ENCODE measurements at places on chromosomes 3 and 15.
A peak's percentile ranks its signal among the peaks of the same experiment; 100 is the strongest.

DNA sequence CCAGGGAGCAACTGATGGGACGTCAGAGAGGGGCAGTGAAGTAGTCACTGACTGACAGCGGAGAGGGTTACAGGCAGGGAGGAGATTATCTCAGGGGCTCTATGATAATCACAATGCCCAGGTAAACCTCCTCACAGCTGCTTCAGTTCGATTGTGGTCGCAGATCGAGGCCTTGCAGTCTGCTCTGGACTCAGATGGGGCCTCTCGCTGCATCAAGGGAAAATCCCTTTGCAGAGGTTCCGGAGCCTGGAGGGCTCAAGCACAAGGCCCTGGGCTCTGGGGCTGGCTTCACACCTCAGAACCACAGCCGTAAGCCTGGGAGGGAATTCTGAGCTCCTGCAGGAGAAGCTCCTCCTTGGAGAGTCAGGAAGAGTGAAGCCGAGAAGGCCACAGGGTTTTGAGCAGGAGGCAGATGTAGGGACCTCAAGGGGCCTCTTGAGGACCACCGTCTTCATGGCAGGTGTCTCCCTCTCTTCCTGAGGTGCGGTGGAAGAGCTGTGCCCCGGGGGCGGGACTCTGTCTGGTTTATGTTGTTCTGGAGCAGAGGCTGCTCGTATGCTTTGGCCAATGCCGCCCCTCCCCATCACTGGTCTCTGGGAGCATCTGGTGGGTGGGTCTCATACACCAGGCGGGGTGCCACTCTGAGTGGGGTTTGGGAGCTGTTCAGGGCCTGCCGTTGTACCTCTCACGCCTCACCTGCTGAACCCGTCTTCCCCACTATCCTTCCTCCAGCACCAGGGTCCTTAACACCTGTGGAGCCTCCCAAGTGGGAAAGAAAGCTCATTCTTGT, 19.5 kb upstream of the SNRPA1 start:
- DNase-seq = no peak

DNA sequence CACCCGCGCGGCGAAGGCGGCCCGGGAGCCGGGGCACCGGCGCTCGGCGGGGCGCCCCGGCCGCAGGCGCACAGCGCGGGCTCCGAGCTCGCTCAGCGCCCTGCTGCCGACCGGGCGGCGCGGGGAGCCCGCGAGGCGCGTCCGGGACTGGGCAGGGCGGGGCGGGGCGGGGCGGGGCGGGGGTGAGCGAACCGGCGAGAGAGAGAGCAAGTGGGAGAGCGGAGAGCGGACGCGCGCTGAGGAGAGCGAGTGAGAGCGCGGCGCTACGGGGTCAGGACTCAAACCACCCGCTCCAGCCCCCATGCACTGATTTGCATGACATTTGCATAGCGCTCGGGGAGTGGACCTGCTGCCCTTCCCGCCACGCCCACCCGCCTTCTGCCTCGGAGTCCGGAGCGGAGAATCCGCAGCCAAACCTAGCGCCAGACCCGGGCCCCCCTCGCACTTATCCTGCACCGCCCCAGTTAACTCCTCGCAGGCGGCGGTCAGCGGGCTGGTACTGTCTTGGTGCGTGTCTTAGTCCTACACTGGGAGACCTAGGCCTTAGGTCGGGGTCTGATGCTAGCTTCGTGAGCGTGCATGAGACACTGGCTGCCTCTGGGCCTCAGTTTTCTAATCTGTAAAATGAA, at the start of gene MYLK:
Gene MYLK (minus strand): TSS at position 130 of the 629 bp plus-strand sequence. CDS start 90,491 bp downstream, outside the sequence.
- peak; percentile 32 for DNase-seq

DNA sequence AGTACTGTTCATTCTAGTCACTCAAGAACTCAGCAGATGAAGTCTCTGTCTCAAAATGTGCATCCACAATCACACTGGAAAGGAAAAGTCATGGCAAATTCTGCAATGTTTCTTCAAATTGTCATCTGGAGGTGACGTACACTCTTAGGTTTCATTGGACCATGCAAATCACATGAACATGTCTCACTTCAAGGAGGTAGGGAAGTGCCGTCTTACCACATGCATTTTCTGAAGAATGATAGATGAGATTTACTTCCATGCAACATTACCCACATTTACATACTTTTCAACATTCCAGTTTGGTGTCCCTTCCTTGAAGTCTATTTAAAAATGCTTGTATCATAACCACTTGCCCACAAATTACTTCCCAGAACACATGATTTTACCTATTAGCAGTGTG, 107.9 kb upstream of the SATB1 start:
- no peak for DNase-seq

GRCh38 chr3:791442-791841, 301.4 kb upstream of the CNTN6 start:
- DNase-seq = no peak

GRCh38 chr3:113495035-113495434, 19.9 kb downstream of the SPICE1 start:
- peak; percentile 60 for DNase-seq

GRCh38 chr3:42129014-42129953, 38.1 kb downstream of the TRAK1 start:
- no peak for DNase-seq

DNA sequence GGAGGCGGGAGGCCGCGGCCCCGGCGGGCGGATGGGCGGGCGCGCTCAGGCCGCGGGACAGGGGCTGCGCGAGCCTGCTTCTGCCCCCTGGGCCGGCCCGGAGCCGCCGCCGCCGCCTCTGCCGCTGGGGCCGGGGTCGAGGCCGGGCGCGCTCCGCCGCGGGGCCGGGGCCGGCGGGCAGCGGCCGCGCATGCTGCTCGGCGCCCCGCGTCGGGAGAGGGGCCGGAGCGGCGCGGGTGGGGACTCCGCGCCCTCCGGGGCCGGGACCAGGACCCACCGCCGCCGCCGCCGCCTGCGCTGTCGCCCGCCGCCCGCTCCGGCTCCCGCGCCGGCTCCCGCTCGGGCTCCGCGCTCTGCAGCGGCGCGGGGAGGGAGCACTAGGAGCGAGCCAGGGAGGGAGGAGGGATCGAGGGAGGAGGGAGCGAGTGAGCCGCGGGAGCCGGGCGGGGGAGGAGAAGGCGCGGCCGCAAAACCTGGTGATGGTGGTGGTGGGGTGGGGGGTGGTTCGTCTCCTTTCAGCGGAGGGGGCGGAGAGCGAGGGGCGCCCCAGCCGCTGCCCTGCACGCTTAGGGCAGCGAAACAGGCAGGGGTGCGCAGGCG, at the start of gene LINGO1:
Gene LINGO1 (minus strand): TSS at position 379 of the 600 bp plus-strand sequence. CDS start 597 bp downstream, outside the sequence.
- no peak for DNase-seq

DNA sequence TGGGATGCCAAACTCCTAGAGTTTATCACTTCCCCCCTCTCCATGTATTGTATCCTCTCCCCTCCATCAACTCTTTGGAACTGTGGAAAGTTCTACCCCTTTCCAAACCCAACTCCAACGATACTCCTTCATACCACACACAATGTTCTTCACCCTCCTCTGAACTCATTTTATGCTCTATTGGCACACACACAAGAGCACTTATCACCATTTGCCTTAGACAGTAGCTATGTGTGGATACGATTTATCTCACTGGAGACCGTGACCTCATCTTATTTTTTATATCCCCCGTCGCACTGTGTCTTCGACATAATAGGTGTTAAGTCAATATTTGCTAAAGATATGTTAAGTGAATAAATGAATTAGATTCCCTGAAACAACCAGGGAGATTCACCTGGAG, 316.5 kb upstream of the PROK2 start:
- no peak for DNase-seq

GRCh38 chr3:130682131-130682530, 64.5 kb downstream of the PIK3R4 start:
- no peak for DNase-seq

GRCh38 chr3:71388535-71389120, 194.9 kb downstream of the FOXP1 start:
- DNase-seq = peak; percentile 72

GRCh38 chr15:45225506-45226273, 26.3 kb upstream of the SLC28A2 start:
- peak; percentile 42 for DNase-seq

GRCh38 chr15:79526376-79526775, 94.2 kb downstream of the MINAR1 start:
- no peak for DNase-seq

DNA sequence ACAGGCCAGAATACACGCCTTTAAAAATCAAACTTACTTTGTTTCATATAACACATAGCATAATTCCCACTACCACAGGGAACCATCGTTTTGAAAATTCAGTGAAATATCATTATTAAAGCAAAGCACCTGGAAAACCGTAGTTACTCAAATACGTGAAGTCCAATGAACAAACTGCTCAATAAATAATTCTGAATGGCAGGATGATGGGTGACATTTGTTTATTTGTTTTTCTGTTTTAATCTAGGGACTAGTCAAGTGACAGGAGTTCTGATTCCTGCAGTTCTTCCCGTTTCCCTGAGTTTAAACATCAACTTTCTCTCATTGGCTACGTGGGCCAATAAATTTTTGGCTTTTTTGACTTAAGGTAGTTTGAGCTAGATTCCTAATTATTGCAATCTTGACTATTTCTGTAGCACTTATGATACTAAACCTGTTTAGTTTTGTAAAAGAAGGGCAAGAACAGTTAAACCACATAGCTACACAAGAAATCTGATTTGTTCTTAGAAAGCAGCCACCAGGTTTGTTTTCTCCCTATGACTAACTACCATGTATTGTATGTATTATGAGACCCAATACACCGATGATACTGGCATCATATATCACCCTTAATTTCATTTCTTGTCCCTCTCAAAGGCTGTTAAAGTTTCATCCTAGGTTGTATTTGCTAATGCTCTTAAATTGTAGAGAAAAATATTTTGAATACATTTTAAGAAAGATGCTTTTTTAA, 411.2 kb downstream of the SHQ1 start:
- no peak for DNase-seq

DNA sequence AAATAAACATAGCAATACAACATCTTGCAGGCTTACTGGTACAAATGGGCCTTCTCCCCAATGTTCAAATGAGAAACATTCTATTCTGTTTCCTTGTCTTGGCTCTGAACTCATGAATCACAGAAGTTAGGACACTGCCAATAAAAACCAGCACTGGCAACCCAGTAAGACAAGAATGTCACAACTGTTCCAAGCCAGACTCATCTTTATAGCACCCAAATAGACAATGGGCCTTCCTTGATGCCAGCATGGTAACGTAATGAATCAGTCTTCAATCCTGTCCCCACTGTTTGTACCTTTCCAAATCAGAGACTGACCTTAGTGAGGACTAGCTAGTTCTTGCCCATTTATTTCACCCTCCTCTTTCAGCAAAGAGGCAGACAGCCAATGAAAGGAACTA, 14.1 kb upstream of the RPS17 start:
- no peak for DNase-seq

DNA sequence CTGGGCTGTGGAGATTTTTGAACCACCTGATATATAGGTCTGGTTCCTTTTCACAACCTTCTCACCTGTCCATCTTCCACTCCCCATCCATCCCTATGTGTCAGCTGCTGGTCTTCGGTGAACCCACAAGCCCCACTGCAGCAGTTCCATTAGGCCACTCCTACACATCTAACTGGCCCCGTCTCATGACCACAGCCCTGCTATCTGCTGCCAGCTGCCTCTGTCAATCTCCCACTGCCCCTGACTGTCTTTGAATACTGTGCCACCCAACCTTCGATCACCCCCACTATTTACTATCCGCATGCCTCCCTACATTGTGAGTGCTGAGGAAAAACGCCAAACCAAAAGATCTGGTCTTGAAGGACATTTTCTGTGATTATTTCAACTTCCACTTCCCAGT, 795.4 kb downstream of the IGSF11 start:
- DNase-seq = no peak

DNA sequence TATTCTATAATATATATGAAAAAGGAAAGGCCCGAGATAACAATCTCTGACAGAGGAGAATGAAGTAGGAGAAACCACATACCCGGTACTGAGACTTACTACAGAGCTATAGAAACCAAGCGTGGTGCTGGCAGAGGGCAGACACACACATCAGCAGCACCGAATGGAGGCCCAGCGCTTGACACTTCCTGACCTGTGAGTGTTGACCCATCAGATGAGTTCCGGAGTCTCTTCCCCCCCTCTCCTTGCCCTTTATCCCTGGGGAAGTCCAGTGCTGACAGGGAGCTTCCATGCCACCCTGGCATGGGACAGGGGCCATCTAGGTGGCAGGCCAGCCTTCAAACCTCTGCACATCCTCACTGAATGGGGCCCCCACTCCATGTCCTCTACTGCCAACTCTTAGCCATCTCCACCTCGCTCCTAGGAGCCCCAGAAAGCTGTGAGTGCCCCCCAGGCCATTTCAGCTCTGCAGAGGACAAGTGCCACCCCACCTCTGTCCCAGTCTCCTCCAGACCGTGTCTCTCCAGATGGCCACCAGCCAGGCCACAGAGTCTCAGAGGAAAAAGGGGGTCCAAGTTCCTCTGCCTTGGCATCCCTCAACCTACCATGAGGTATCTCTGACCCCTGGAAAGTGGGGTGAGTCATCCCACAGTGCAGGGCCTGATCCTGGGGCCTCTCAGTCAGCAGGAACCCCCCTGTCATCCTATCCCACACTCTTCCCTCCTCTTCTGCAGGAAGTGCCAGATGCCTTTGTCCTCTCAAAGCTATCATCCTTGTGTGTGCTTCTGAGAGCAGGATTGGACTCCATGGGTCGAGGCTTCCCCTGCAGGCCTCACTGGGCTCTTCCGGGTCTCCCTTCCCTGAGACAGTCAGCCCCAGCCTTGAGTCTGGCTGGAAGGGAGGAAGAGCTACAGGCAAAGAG, 116.5 kb upstream of the ALDH1A3 start:
- no peak for DNase-seq

GRCh38 chr3:158350971-158351370, 220.0 kb upstream of the MLF1 start:
- no peak for DNase-seq

DNA sequence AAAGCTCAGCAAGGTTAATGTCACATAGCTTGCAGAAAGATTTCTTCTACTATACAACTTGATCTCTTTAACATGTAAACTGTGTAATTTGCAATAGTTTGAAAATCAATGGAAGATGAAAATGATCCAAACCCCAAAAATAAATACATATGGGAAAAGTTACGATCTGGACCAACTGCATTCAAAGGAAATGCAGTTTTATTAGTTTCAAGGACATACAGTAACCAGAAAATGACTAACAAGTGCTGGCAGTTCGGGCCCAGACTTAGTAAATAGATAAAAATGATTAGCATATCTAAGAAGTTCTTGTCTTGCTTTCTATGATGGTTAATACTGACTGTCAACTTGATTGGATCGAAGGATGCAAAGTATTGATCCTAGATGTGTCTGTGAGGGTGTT, 37.3 kb upstream of the LEKR1 start:
- no peak for DNase-seq

DNA sequence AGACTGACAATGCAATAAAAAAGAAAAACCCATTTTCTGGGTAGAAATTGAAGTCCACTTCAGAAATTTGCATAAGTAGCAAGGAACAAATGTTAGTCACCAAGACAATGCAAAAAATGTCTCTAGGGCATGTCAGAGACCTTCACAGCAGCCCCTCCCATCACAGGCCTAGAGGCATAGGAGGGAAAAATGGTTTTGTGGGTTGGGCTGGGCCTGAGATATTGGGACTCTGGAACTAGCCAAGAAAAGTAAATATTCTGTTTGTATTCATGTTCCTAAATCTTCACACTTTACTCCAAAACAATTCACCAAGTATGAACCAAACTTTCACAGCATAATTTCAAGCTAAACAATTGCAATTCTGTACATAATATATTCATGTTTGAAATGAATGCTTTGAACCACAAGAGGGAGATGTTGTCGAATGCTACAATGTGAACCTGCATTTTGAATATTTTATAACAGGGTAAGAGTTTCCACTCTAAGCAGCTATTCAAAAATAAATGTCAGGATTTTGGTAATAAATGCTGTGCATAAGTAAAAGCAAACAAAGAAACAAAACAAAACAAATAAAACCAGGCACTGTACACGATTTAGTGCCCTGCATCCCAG, 429.2 kb downstream of the OTOL1 start:
- DNase-seq = no peak

GRCh38 chr3:188523291-188523690, 369.3 kb downstream of the LPP start:
- DNase-seq = no peak
